CD8-positive, alpha-beta memory T cell (primary cell): ENCODE measurements at places on chromosomes 1 and 21.

- H3K4me1 ChIP-seq, result peaks cover 32% of the 10 kb centered on the region
- DNase-seq, result peak; percentile 70
- peak within 1 kb of the TSS; percentile 97 for H3K4me3 ChIP-seq
- H3K36me3 ChIP-seq, result peaks cover 24% of the 10 kb centered on the region
- peak within 1 kb of the TSS; percentile 68 for H3K27ac ChIP-seq
- H3K27me3 ChIP-seq, result no peaks in the 10 kb centered on the region
Measured at GRCh38 chr1:156601122-156601830, at the start of gene GPATCH4. GPATCH4 (minus strand) TSS chr1:156601479.

DNA sequence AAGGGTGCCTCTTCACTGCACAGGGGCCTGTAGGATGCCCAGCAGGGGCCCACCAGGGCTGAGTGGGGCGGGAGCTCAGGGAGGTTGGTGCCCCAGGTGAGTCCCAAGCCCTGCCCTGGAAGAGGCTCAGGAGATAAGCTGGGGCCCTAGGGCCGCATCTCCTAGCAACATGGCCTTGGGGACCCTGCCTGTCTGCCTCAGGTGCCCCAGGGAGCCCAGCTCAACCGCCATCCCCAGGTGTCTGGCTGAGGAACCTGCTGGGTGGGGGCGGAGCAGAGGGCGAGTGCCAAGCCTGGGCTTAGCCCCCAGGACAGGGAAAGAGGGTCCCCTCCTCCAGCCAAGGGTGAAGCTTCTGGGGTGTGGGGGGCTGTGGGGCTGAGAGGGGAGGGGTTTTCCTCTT, 54.8 kb downstream of the FOXO6 start:
- H3K27ac ChIP-seq, result no peak overlapping the region
- no peak for DNase-seq
- no peaks in the 10 kb centered on the region for H3K36me3 ChIP-seq
- H3K4me1 ChIP-seq, result no peaks in the 10 kb centered on the region
- H3K27me3 ChIP-seq, result no peaks in the 10 kb centered on the region
- no peak overlapping the region for H3K4me3 ChIP-seq

- H3K27me3 ChIP-seq, result no peaks in the 10 kb centered on the region
- H3K27ac ChIP-seq, result no peak overlapping the region
- no peak for DNase-seq
- no peaks in the 10 kb centered on the region for H3K4me1 ChIP-seq
- H3K4me3 ChIP-seq, result no peak overlapping the region
Measured at GRCh38 chr1:228846952-228847351, 111.7 kb downstream of the RHOU start.

GRCh38 chr1:221016751-221017150, 137.5 kb downstream of the HLX start:
- no peaks in the 10 kb centered on the region for H3K4me1 ChIP-seq
- no peak for DNase-seq
- H3K4me3 ChIP-seq, result no peak overlapping the region
- no peak overlapping the region for H3K27ac ChIP-seq
- H3K36me3 ChIP-seq, result no peaks in the 10 kb centered on the region
